ENCODE measurements at places on chromosomes 11 and 22.

DNA sequence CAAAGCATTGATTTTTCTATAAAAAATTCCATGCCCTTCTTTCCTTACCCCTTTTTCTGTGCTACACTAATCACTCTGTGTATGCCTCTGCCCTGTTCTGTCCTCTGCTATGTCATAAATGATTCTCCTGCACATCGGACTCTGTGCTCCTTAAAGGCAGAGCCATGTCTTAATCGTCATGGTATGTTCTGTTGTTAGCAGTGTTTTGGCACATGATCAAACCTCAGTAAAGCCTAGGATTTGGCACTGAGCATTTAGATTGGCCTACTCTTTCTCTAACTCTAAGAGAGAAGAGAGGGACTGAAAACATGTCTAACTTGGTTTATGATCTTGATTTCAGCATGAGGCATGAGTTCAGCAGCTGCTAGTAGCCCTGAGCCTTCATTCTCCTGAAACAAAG lies 266.9 kb downstream of the AASDHPPT start:
- no peaks in the 10 kb centered on the region for H3K4me1 ChIP-seq
- no peak overlapping the region for H3K27ac ChIP-seq
- H3K27me3 ChIP-seq, result no peaks in the 10 kb centered on the region
- DNase-seq, result no peak
- H3K4me3 ChIP-seq, result no peak overlapping the region

DNA sequence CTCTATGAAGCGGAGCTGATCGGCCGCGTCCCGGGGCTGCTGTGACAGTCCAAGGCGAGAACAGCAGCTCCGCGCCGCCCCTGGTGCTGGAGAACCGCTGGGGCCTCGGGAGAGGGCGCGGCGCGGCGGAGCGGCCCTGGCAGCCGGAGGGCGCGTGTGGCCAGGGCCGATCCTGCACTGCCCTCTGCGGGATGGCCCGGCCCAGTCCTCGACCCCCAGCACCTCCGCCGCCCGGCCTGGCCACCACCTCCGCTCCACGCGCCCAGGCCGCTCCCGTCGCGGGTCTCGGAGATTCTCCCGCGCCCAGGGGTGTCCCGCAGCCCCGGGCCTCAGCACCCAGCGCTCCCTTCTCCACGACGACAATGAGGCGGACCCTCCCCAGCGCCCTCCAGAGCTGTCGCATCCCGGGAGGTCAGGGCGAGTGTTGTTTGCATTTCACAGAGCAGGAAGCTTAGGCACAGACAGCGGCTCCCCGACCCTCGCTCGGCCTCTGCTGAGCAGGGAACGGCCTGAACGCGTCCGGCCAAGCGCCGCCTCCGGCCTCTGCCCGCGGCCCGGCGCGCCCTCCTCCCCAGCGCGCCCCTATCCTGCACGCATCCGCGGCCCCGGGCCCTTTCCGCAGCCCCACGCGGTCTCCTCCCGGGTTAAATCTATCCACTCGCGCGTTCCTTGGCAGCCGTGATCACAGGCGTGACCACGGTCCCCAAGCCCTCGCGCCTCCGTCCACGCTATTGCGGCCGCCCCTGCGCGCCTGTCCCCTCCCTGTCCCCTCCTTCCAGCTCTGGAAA lies 109.7 kb downstream of the WNT7B start:
- H3K4me1 ChIP-seq, result peaks cover 15% of the 10 kb centered on the region
- no peak overlapping the region for H3K27ac ChIP-seq
- H3K27me3 ChIP-seq, result peaks cover 53% of the 10 kb centered on the region

- H3K4me1 ChIP-seq, result no peaks in the 10 kb centered on the region
- no peak for DNase-seq
- H3K27ac ChIP-seq, result no peak overlapping the region
- no peak overlapping the region for H3K4me3 ChIP-seq
Measured at GRCh38 chr11:76753449-76753848, 29.7 kb upstream of the TSKU start.

DNA sequence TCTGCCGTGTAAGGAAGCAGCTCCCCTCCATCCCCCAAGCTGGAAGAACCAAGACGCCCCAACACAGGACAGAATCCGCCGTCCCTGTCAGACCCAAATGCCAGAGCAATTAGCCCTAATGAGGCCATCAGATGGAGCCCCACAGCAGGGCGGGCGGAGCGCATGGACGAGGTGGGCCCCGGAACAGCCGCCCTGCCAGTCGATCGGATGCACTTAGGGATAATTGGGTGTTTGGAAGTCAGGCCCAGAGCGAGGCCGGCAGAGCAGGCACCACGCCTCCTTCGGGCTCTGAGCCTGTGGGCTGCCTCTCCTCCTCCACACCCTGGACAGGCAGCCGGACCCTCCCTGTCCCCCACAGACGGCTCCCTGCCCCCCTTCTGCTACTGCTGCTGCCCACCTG lies 5.5 kb upstream of the TH start:
- no peak for DNase-seq

DNA sequence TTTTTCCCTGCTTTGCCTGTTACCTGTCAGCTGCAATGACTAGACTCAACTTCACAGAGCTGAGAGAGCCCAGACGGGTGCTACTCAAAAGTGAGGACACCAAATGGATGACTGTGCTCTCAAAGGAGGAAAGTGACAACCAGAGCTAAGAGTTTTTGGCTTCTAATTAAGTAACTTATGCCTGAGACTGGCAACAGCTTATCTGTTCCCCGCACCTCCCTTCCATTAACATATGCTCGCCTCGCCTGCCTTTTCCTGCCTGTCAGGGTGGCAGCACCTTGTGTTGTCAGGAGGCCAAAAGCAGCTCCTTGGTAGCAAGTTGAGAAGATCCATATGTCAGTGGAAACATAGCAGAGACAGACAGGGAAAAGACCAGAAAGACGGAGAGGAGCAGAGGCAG lies 573.9 kb upstream of the KIRREL3 start:
- H3K27ac ChIP-seq, result no peak overlapping the region
- no peaks in the 10 kb centered on the region for H3K4me1 ChIP-seq
- H3K27me3 ChIP-seq, result no peaks in the 10 kb centered on the region
- H3K4me3 ChIP-seq, result no peak overlapping the region

DNA sequence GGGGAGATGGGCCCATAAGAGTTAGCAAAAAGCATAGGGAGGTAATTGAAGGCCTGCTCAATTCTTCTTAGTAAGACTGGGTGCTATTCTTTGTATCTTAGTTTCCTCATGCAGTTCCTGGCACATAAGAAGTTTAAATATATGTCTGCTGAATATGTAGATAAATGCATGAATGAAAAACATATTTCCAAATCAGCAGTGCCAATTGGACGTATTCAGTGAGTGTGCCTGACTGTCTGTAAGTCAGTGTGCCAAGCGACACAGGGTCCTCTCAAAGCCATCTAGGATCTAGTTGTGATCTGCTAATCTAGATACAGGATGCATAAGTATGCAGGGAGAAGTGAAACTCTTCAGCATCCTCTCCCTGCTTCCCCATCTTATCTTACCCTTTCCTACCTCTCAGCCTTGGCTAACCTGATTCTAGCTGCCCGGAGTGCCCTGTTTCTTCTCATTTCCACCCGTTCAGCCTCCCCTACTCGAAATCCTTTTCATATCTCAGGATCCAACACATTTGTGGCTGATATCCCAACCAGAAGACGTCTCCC lies 91.1 kb upstream of the SORL1-AS1 start:
- H3K27me3 ChIP-seq, result no peaks in the 10 kb centered on the region
- peaks cover 45% of the 10 kb centered on the region for H3K4me1 ChIP-seq
- no peak for DNase-seq
- peaks cover 51% of the 10 kb centered on the region for H3K36me3 ChIP-seq

DNA sequence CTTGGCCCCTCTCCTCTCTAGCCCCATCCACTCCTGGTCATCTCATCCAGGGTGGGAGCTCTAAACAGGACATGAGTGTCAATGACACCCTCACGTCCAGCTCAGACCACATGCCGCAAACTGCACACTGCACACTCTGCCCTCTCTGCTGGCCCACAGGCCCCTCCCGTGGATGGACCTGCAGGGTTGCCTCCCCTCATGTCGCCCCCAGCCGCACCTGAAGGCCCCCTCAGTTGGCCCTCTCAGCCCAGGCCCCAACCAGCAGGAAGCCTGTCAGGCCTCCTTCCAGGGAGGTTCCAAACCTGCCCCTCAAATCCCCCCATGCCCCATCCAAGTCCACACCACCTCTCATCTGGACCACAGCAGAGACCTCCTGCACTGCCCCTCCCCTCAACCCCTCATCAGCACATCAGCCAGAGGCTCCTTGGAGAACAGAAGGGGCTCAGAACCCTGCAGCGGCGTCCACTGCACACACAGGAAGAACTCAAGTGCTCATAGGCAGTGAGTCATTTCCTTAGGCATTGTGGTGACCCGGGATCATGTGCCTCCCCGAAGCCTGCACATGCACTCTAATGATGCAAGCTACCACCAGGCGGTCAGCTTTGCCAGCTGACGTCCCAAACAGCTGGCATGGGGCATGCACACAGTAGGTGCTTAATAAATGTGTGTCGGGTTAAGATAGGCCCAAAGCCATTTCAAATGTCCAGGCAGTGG lies 12.9 kb upstream of the CDKN1C start:
- no peak for DNase-seq
- H3K27ac ChIP-seq, result peak overlapping the region; percentile 94
- peaks cover 38% of the 10 kb centered on the region for H3K4me1 ChIP-seq
- H3K36me3 ChIP-seq, result peaks cover 3% of the 10 kb centered on the region
- peak overlapping the region; percentile 82 for H3K4me3 ChIP-seq
- no peaks in the 10 kb centered on the region for H3K27me3 ChIP-seq

GRCh38 chr11:15113381-15113780 lies 1.3 kb upstream of the INSC start:
- H3K4me1 ChIP-seq, result peaks cover 10% of the 10 kb centered on the region
- H3K36me3 ChIP-seq, result no peaks in the 10 kb centered on the region
- H3K27ac ChIP-seq, result no peak overlapping the region
- peak overlapping the region; percentile 44 for H3K4me3 ChIP-seq
- H3K27me3 ChIP-seq, result peaks cover 51% of the 10 kb centered on the region

- no peaks in the 10 kb centered on the region for H3K4me1 ChIP-seq
- no peak overlapping the region for H3K27ac ChIP-seq
Measured at GRCh38 chr11:97454988-97455387, 1065.2 kb downstream of the JRKL start.

GRCh38 chr22:48042621-48043395 lies 1280.4 kb downstream of the TBC1D22A start:
- H3K36me3 ChIP-seq, result no peaks in the 10 kb centered on the region
- H3K27ac ChIP-seq, result no peak overlapping the region
- no peaks in the 10 kb centered on the region for H3K4me1 ChIP-seq
- no peak for DNase-seq
- H3K4me3 ChIP-seq, result no peak overlapping the region
- H3K27me3 ChIP-seq, result peaks cover 17% of the 10 kb centered on the region

DNA sequence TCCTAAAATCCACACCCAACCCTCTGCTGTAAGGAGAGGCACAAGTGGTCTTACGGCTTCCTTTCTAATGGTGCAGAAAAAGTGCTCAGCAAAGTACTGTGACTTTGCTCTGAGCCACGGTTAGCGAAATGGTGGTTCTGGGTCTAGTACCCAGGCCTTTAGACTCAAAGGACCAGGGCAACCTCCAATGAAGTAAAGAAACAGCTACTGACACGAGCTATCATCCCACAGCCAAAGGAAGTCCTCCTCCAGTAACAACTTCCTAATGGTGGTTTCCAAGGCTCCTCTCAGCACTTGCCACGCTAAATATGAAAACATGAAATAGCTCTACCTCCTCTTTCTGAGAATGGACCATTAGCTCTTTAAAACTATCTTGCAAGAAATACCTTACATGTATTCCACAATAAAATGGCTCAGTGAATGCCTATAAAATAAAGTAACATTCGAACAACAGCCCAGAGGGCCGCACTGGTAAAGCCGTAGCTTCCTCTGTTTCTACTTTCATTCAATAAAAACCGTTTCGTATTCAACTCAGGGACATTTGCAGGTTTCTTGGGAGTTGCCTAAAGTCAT lies 122.4 kb downstream of the ETS1 start:
- H3K4me1 ChIP-seq, result peaks cover 95% of the 10 kb centered on the region
- H3K27me3 ChIP-seq, result no peaks in the 10 kb centered on the region
- H3K4me3 ChIP-seq, result peak overlapping the region; percentile 79
- H3K36me3 ChIP-seq, result peaks cover 99% of the 10 kb centered on the region
- DNase-seq, result no peak
- H3K27ac ChIP-seq, result peak overlapping the region; percentile 96

- peak; percentile 58 for DNase-seq
- H3K4me1 ChIP-seq, result peaks cover 7% of the 10 kb centered on the region
- H3K27me3 ChIP-seq, result no peaks in the 10 kb centered on the region
- H3K4me3 ChIP-seq, result peak within 1 kb of the TSS; percentile 65
Measured at GRCh38 chr22:45413368-45414211, at the start of the genes RIBC2 and SMC1B. Gene RIBC2 (plus strand): TSS chr22:45413693. CDS start chr22:45413887, 194 bp downstream. Gene SMC1B (minus strand): TSS chr22:45413599. CDS start chr22:45413567, 32 bp downstream.

GRCh38 chr11:111601636-111601978 lies 642 bp upstream of the SIK2 start:
- no peak for DNase-seq
- peaks cover 33% of the 10 kb centered on the region for H3K4me1 ChIP-seq
- H3K36me3 ChIP-seq, result peaks cover 20% of the 10 kb centered on the region
- H3K27me3 ChIP-seq, result no peaks in the 10 kb centered on the region
- peak overlapping the region; percentile 96 for H3K27ac ChIP-seq

DNA sequence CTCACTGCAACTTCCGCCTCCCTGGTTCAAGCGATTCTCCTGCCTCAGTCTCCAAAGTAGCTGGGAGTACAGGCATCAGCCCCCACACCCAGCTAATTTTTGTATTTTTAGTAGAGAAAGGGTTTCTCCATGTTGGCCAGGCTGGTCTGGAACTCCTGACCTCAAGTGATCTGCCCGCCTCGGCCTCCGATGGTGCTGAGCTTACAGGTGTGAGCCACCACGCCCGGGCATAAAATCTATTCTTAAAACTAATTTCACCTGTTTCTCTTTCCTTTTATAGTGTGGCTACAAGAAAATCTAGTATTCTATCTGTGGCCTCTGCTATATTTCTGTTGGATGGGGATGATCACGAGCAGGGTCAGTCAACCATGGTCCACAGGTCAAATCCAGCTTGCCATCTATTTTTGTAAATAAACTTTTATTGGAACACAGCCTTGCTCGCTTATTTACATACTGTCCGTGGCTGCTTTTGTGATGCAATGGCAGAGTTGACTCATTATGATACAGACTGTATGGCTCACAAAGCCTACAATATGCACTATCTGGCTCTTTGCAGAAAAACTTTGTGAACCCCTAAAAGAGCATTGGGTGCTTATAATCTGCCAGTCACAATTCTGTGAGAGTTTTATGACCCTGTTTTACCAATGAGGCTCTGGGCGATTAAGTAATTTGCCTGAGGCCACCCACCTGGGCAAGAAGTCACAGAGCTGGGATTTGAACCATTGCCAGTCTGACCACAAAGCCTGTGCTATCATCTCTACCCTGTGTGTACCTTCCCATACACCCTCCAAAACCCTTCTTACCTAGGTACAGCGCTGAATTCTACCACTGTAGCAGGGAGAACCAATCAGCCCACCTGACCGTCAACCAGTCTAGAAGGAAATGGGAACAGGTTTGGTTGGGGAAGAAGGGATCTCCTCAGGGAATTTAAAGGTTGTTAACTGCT lies 28.3 kb downstream of the SLC1A2 start:
- H3K27me3 ChIP-seq, result peaks cover 15% of the 10 kb centered on the region
- peak overlapping the region; percentile 41 for H3K27ac ChIP-seq
- H3K36me3 ChIP-seq, result no peaks in the 10 kb centered on the region
- DNase-seq, result no peak
- H3K4me1 ChIP-seq, result peaks cover 11% of the 10 kb centered on the region

DNA sequence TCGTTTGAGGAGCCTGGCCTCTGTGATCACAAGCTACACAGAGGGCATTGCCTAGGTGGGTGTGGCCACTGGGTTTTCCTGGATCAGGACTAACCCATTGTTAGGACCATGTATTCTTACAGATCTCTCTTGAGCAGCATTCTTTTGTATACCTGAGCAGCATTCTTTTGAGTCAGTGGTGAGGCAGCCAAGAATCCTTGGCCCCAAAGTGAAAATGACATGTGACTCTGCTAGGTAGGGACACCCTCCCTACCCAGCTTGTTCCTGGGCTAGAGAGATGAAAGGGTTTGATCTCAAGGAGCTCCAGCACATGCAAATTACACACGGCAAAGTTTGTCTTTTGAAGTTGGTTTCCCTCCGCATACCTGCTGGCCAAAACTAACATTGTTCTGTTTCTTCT lies 55.0 kb upstream of the HORMAD2 start:
- no peak overlapping the region for H3K27ac ChIP-seq
- H3K36me3 ChIP-seq, result peaks cover 47% of the 10 kb centered on the region
- H3K4me3 ChIP-seq, result no peak overlapping the region
- no peak for DNase-seq

Data from central memory CD8-positive, alpha-beta T cell (primary cell).